NCI-H1092 (cell line): ENCODE measurements at places on chromosomes 7 and 10.
A peak's percentile ranks its signal among the peaks of the same experiment; 100 is the strongest.

GRCh38 chr10:120456626-120457430, at the start of gene PLPP4:
Gene PLPP4, plus strand, starts transcription at chr10:120457227. Its CDS starts 79 bp downstream, at chr10:120457306.
- DNase-seq, result no peak

- DNase-seq, result no peak
These were observed 112.0 kb downstream of the ANK3 start for GRCh38 chr10:60277656-60278055.

GRCh38 chr7:158174947-158175346, 412.7 kb downstream of the PTPRN2 start:
- no peak for DNase-seq

DNA sequence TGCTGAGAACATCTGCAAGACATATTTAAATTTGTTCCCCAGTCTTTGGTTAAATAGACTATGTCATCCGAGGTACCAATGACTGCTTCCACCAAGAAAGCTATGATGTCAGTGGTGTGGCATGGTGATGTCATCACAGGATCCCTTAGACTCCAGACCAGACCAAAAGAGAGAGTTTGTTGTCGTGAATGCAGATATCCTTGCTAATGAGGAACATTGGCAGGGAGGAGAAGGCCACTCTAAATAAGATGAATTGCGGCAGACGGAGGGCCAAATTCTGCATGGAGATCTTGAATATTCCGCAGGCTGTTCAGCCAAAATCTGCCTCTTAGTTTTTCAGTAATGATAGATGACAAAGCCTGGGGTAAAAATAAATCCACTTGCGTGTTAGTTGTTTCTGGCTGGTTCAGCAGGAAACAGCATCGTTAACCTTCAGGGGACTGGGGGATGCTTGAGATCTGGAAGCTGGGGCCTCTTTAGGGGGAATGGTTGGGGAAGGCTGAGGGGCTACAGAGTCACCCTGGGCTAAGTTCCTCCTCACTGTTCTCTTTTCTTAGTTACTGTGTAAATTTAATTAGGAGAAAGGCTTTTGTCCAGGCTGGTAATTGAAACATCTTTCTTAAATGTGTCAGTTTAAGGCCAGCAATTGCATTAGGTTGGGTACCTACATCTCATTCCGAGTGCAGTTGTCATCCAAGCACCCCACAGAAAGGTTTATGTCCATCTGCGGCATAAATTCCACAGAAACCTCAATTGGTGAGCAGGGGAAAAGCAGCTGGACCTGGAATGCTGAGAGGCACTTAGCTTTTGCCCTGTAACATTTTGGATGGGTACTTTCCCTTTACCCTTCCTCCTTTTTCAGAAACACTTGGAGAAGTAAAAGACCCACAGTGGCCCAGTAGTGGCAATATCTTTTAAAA, 11.6 kb upstream of the CAMK1D start:
- DNase-seq, result no peak

DNA sequence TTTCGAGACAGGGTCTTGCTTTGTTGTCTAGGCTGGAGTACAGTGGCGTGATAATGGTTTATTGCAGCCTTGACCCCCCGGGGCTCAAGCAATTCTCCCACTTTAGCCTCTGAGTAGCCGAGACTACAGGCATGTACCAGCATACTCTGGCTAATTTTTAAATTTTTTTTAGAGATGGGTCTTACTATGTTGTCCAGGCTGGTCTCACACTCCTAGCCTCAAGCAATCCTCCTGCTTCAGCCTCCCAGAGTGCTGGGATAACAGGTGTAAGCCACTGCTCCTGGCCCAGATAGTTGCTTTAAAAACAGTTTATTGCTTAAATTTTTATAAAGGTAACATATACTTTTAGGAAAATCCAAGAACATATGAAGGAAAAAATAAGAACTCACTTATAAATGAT, 26.3 kb downstream of the NEURL1 start:
- no peak for DNase-seq

DNA sequence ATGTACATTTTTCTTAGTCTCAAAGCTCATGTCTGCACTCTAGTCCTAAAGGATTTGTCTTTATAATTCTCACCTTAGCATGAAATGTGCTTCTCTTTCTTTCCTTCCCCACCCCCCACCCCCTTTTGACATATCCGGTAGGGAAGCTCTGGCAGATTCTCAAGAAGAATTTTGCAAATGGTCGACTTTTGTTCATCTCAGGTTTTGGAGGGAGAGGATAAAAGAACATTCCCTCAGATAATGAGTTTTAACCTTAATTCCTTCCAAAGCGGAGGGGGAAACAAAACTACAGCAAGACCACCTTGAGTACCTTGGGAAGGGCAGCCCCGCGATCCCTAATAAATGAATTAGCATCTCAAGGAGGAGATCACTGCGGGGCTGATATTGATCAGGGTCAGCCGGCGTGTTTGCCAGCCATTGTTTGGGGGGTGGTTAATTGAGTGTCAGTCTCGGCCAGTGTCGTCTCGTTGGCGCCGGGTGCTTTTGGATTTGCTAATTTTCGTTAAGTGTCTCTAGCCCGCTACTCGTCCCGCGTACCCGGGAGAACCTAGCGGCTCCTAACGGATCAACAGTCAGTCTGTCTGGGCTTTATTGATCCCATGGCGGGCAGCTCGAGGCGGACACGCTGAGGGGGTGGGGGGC, 874 bp upstream of the BAMBI start:
- DNase-seq, result peak; percentile 5

DNA sequence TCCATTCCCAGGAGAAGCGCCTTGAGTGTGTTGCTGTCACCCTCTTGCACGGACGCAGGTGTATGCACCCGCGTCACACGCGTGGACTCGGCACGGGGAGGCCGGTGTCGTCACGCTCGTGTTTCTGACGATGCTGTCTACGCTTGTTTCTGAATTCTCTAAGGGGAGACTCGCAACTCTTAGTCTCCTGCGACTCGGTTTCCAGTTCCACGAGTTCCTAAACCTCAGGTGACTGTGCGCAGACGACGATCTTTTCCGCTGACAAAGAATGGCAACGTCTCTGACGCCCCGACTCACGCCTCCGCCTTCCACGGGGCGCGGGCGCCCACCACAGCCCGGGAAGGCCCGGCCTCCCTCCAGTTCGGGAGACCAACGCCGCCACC, 579 bp downstream of the IDI1 start:
- DNase-seq, result no peak

GRCh38 chr10:110901954-110902819, 16.8 kb downstream of the BBIP1 start:
- no peak for DNase-seq

DNA sequence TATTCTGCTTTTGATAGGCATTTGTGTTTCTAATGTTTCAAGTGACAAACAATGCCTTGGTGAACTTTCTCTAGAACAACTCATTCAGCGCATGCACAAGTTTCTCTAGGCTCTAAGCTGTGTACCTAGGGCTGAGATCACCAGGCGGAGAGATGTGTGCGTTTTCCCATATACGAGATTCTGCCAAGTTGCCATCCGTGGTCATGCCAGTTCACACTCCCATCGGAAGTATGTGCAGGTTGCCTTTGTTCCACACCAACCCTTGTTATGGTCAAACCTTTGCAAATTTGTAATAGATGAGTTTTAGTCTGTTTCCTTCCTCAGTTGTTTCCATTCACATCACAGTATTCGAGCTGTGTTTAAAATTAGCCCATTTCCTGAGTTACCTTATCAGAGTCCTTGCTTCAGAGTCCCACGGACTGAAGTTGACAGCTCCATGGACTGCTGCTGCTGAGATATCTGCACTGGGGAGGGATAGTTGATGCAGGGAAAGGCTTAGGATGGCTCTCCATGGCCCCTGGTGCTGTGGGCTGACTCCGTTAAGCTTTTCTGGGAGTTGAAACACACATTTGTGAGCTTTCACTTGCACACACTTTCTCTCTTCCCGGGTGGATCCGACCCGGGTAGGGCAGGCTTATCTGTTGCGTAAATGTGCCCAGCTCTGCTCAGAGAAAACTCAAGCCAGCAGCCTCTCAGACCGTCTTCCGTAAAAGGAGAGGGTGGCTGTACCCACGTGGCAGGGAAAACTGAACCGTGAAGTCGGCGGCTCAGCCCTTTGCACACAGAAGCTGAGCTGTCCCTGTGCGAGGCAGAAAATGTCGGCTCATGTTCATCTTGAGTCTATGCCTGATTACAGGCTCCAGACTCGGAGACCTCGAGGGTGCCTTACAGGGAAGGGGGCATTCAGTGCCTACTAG, 49.4 kb downstream of the HK1 start:
- peak; percentile 41 for DNase-seq

DNA sequence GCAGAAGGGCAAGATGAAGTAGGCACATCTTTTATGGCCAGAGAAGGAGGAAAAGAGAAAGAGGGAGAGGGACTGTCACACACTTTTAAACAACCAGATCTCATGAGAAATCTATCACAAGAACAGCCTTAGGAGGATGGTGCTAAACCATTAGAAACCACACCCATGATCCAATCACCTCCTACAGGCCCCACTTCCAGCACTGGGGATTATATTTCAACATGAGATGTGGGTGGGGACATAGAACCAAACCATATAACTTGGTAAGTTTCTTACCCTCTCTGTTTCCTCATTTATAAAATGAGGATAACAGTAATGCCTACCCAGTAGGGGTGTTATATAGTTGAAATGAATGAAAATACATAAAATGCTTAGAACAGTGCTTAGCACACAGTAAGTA, 66.0 kb downstream of the CHCHD3 start:
- DNase-seq, result no peak

GRCh38 chr10:79452174-79452611, 6.8 kb upstream of the ZCCHC24 start:
- no peak for DNase-seq

- DNase-seq, result no peak
These were observed 44.7 kb downstream of the COL13A1 start for GRCh38 chr10:69846293-69846921.

- DNase-seq, result no peak
These were observed 29.5 kb upstream of the ARHGAP22 start for GRCh38 chr10:48634198-48634983.

DNA sequence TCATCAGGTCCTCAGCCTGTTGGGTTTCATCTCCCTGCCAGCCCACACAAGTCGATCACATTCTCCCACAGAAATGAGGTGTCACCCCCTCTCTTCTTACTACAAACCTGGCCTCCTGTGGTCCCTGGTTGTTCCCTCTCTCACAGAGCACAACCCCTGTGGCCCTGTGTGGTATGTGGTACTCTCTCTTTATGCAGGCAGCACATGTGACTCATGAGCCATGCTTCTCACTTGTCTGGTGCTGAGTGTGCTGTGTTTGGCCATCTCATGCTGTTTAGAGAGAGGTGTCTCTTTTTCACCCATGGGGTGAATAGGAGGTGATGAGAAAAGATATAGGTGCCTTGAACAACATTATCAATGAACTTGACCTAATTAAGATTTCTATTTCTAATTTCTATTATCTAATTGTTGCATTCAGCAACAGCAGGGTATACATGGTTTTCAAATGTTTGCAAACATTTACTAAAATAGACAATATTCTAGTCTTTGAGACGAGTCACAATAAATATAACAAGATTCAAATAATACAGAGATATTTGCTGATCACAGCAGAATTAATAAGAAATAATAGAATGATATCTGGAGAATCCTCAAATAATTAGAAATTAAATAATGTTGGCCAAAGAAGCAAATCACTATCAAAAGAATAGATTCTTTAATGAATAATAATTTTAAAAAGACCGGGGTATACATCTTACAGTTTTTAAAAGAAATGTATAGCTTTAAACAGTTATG, 633.8 kb upstream of the IGFBP3 start:
- no peak for DNase-seq

DNA sequence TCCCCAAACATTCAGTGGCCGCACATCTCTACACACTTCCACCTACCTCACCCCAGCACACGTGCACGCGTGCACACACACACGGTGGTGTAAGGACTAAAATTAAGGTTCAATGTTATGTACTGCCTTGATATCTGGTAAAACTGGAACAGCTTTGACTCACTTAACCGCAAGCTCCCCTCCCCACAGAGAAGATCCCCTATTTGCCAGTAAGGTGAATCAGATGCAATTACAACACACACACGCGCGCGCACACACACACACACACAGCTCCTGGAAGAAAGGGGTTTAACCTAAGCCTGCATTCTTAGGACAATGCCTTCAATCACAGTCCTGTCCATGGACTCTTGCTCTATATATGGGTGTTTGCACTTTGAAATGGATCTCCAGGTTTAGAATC, 25.5 kb upstream of the VPS41 start:
- DNase-seq, result no peak

GRCh38 chr7:142968229-142968628, 6.1 kb upstream of the KEL start:
- no peak for DNase-seq

DNA sequence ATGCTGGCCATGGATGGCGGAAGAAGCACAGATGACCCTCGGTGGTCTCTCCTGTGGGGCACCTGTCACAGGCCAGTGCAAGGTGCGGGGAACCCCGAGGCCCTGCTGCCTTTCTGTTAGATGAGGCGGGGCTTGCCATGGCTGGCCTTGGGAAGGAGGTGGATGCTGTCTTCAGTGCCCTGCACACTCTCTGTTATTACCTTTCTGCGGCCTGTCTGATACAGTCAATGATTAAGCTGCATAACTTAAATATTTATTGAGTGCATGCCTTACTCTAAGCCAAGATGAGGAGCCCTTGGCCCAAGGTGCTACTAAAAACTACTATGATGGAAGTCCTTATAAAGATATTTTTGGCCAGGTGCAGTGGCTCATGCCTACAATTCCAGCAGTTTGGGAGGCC, 36.7 kb upstream of the MNX1 start:
- no peak for DNase-seq

DNA sequence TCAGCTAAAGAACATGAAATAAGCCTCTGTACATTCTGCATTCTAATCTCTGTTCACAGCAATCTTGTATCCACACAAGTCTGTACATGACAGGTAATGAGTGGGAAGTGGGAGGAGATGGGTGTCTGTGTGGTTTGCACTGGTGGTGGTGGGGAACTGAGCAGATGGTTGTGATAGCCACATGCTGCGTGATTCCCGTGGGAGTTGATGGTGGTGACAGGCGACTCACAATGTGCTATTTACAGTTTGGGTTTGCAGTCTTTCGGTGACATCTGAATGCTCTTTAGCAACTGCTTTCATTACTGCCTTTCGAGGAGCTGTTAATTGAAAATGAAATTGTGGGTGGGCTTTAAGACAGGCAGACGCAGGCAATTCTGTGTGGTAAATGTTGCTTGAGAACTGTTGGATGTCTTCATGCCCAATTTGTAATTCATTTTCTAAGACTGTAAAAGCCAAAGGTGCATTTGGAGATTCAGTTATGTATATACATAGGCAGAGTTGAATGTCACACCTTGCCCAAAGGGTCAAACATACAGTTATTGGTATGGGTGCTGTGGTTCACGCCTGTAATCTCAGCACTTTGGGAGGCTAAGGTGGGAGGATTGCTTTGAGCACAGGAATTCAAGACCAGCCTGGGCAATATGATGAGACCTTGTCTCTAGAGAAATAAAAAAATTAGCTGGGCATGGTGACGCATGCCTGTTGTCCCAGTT, 308.2 kb downstream of the AUTS2 start:
- DNase-seq, result no peak

GRCh38 chr7:516606-517456, 2.8 kb downstream of the PDGFA start:
- DNase-seq, result no peak

DNA sequence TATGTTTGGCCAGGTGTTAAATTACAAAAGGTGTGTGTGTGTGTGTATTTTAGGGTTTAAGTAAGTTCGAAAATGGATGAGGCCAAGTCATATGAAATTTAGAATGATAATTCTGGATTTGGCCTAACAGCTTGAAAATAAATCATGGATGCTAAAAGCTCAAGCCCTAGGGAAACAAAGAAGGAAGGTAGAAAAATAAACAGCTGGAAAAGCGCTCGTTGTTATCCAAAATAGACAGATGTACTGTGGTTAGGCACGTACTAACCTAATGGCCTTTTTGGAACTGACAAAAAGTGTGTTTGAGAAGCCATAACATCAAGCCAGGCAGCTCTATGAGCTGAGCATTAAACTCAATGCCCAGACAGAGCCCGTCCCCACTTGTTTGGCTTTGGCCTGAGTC, 17.5 kb upstream of the PALS2 start:
- no peak for DNase-seq
